ENCODE measurements at places on chromosomes 5 and 9.

GRCh38 chr5:142316051-142316450 is 8.8 kb downstream of the SPRY4 start:
- no peak for DNase-seq

DNA sequence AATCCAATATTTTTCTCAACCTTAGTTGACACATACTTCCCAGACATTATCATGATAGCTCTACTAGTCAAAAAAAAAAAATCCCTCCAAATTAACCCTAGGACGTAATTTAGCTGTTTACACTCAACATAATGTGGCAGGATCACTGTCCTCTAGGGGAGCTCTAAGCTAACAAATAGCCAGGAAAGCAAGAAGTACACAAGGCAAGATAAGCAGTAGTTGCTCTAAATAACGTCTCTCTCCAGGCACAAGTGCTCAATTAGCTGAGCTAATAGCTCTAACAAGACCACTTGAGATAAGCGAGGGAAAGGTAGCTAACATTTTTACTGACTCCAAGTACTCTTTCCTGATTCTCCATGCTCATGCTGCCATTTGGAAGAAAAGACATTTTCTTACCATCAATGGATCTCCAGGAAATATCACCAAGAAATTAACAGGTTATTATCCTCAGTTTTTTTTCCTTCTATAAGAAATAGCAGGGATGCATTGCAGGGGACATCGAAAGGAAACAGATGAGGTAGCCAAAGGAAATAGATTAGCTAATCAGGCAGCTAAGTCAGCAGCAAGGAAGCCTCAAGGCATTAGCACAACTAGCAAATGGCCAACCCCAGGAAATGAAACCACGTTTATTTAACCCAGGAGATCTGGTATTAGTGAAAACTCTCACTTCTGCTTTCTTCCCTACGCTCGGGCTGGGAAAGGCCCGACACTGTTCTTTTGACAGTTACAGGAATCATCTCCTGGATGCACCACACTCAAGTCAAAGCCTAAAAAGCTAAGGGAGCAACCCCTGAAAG is 614.1 kb downstream of the PTPRD start:
- no peak for DNase-seq

DNA sequence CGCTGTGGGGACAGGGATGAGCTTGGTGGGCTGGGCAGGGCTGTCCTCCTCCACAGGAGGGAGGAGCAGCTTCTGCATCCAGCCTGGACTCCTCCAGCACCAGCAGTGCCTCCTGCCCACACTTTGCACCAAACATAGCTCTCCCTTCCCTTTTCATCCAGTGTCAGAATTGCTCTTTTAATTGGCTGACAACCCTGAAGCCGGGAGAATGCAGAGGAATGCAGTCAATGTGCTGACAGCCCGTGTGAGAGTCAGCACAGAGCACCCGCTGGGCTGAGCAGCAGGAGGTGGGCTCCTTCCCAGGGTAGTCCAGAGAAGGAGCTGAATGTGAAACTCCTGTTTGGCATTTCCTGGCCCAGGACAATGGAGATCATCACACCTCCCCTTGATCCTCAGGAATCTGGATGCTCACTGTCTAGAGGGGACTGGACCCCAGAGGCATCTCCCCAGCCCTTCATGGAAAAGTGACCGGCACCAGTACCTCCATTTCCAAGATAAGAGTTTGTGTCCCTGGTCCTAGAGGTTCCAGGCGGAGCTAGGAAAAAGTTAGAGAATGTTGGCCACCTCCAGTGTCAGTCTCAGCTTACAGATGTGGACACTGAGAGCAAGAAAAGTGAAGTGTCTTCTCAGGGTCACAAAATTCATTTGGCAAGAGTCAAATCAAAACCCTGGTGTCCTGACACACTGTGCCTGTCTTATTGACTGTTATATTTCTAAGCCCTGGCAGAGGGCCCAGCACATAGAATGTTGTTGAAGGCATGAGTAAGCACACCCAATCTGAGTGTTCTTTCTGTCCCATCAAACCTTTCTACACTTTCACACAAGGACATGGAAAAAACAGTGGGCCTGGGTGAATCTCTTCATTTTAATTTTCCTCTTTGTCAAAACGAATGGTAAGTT is 202.1 kb downstream of the SNX18 start:
- no peak for DNase-seq

DNA sequence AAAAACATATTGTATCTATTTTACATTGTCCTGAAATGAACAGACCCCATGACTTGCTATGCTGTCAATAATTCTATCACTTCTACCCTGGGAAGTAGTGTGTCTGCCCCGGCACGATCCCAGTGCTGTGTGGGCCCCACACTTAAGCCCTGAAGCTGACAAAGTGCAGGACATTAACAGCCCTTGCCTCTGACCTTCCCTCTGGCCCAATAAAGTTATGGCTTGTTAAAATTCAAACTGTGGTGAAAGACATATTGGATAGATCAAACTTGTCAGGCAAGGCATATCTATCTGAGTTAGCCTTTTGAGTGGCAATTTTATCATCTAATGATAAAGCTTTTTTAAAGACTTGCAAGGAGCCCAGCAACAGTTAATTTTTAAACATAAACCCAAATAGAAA is 229.2 kb downstream of the SPOCK1 start:
- DNase-seq, result no peak

- no peak for DNase-seq
Measured at GRCh38 chr9:18741945-18742344, 268.0 kb downstream of the ADAMTSL1 start.

GRCh38 chr5:116032094-116032517 is at the start of gene ARL14EPL:
Gene ARL14EPL (plus strand): TSS chr5:116032472. CDS start chr5:116051466, 18,994 bp downstream.
- DNase-seq, result peak; percentile 38

GRCh38 chr9:91785447-91785842 is 164.6 kb downstream of the ROR2 start:
- DNase-seq, result peak; percentile 4
